ENCODE measurements at places on chromosomes 5 and 9.

DNA sequence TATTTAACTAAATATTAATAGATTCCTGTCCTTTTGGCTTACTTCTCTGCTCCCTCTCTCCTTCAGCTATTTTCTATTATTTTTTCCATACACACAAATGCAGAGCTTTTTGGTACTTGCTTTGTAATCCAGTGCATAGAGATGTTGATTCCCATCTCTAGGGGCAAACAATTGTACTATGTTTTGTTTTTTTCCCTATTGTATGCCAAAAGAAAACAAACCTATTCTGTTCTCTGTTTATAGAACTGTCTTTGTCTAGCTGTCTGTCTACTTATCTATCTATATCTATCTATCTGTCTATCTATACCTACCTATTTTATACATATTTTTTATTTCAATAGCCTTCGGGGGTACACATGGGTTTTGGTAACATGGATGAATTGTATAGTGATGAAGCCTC is 121.6 kb upstream of the LIFR start:
- DNase-seq, result no peak

DNA sequence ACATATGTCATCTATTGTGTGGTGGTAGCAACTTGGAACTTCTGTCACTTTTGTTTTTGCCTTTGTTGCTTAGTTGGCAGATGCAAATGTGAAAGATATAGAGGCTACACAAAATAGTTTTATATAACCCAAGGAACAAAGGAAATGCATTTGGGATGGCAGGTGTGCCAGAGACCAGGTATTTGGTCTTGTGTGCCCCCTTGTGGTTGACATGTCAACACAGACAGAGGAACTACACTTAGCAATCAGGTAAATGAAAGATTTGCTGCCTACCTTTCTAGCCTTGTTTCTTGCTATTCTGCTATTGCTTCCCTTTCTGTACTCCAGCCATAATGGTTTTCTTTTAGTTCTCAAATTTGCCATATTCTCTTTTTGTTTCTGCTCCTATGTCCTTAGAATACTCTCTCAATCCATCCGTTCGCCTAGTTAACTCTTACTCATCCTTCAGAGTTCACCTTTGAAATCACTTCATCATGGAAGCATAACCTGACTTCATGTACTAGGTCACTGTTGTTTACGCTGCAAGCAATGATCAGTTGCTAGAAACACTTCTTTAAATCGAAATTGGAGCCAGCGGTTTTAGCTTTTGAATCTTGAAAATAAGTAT is 119.5 kb downstream of the TRPM3 start:
- no peak for DNase-seq

DNA sequence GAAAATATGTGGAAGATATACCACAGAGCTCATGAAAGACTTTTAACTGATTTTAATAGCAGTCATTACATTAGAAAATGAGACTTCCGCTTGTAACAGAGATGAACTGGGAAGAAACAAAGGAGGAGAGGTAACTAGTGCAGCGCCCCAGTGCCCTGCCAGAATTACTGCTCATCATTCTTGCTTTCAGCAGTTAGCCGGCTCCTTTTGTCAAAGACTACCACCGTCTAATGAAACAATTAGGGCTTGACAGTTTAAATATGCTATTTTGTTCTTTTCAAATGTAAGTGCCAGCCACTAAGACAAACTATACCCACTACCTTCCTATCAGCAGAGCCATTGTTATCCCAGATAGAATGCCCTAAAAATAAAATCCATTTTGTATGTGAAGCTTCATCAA is 328.4 kb downstream of the EFNA5 start:
- DNase-seq, result no peak

- DNase-seq, result no peak
Observed at GRCh38 chr5:142906863-142907671, 136.9 kb downstream of the ARHGAP26 start.

DNA sequence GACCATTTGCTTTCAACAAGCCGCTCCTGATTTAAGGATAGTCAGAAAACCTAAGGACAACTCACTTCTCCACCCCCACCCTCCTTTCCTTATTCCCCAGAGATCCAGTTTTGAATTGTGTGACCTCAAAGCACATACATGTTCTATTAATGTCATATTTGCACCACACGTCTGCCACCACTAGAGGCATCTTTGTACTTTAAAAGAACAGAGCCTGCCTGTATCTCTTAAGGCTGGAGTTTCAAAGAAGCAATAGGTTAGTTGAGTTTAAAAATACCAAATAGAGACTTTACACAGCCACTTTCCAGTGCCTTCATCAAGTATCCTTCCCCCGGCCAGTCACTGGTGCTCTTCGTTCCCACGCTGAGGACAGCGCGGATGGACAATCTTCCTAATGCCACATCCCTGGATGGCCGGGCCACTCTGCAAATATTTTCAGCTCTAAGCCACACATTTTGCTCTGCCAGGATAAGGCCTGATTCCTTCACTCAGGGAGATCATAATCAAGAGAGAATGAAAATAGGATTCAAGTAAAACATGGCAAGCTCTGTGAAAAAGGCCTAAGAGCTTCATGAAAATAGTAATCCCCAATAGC is 146.3 kb downstream of the SNCAIP start:
- no peak for DNase-seq

DNA sequence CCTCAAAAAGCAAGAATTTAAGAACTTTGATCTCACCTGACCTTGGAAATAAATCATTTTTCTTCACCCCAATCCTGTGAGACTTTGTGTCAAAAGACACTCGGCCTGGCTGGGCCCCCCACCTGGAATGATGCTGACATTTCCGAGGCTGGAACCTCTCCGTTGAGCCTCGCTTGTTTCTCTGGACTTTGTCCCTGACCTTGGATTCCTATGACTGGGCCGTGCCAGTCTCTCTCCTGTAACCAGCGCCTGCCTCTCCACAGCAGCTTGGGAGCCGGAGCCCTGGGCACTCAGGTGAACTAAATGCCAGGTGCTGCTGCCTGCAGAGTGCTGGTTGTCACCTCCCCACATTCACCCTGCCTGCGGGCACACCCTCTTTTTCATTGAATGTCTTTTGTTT is 62.7 kb downstream of the RETREG1 start:
- DNase-seq, result no peak

GRCh38 chr9:95726756-95727155 is 148.7 kb upstream of the ERCC6L2 start:
- DNase-seq, result no peak

Measured in activated CD8-positive, alpha-beta memory T cell treated with anti-CD3 and anti-CD28 coated beads for 4 hours (primary cell).